ENCODE measurements at places on chromosomes 5 and 9.

DNA sequence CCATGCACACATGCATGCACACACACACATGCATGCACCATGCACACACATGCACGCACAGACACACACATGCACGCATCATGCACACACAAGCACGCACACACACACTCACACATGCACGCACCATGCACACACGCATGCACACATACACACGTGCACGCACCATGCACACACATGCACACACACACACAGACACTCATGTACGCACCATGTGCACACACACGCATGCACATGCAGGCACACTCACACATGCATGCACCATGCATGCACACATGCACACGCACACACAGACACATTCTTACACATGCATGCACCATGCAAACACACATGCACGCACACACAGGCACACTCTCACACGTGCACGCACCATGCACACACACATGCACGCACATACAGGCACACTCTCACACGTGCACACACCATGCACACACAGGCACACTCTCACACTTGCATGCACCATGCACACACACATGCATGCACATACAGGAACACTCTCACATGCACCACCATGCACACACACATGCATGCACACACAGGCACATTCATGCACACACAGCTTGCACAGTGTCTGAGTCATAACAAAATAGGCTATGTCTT is 117.5 kb downstream of the TENT4A start:
- no peak for DNase-seq

DNA sequence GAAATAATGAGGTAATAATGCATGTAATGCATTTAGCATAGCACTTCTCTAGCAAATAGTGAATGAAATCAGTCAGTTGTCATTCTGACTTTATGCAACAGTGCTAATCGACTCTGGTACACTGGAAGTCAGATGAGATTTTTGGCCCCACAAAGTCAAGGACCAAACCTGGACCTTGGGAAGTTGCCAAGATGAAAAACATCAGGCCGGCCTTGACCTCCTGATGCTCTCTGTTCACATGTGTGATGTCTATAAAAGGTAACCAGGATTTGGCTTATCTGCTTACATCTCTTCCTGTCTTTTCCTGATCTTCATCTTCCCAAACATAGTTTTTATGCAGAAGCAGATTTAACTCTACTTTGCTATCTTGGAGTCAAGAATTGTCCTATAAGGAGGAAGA is 39.5 kb downstream of the SLC22A5 start:
- no peak for DNase-seq

GRCh38 chr9:72772661-72773060 is 180.2 kb downstream of the ALDH1A1 start:
- DNase-seq, result no peak

DNA sequence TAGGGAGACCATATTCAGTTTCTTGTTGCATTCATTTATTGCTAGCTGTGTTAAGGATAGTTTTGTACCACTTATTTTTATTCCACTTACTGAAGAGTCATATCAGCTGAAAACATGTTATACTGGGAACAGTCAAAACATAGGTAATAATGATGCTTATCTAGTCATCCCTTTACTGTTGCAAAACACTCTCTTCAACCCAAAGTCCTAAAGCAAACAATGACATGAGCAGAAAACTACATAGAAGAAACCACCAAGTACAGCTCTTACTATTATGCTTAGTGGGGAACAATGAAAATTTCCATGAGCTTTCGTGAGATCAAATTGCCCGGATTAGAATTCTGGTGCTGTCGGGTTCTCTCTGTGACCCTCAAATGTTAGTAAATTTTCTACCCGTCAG is 681.4 kb downstream of the NR2F1-AS1 start:
- DNase-seq, result no peak

GRCh38 chr9:95317893-95318211 is 343 bp upstream of the FANCC start:
- no peak for DNase-seq

GRCh38 chr9:88085476-88085875 is 52.8 kb downstream of the SPATA31C2 start:
- DNase-seq, result no peak

DNA sequence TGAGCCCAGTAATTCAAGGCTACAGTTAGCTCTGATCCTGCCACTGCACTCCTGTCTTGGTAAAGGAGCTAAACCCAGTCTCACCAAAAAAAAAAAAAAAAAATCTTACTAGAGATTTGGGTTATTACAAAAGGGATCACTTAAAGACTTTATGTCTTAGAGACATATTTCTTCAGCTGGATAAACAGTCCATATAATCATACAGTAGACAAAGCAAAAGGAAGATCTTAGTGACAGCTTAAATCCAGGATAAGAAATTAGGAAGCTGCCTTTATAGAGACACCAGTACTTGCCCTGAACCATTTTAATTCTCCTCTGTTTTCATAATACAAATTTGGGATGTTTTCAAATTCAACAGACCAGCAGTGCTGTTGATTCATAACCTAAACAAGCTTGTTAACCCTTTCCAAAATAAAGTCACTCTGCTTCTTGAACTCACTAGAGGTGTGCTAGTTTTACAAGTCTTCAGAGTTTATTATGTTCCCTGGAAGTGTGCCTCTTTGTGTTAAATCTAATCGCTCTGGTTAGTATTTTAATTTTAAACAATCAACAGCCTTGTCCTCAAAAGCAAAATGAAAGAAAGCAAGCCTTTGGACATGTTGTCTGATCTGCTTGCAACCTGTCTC is 255.5 kb downstream of the ARRDC3 start:
- no peak for DNase-seq

DNA sequence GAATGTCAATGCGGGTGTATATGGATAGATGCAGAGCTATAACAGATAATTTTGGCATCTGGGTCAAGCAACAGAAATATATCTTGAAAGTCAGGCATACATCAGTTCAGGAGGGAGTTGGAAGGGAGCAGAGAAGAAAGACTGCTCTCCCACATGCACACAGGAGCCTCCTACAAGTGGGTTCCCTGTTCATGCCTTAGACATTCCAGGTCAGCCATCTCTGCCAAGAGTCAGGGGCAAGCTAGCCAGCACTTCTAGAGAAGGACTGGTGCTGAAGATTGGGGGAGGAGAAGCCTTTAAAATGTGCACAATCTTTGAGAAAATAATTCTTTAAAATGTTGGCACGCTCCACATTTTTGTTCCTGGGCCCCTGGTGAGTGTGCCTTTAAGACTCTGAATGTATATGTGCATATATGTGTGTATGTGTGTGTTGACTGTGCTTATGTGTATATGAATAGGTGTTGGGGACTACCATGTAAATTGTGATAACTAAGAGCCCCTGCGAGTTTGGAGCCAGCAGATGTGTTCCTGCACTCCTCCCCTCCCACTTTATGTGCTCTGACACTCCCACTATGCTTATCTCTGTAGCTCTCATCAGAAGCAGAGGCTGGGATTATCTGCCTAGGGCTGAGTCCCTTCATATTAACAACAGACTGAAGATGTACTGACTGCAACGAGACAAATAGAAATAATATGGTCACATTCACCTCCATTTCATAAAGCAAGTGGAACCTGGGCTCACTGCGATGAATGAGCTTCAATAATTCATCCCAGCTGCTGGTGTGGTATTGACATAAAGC is 21.5 kb upstream of the DELE1 start:
- DNase-seq, result no peak

- no peak for DNase-seq
Measured at GRCh38 chr9:113973963-113974413, 97.9 kb downstream of the ZNF618 start.

DNA sequence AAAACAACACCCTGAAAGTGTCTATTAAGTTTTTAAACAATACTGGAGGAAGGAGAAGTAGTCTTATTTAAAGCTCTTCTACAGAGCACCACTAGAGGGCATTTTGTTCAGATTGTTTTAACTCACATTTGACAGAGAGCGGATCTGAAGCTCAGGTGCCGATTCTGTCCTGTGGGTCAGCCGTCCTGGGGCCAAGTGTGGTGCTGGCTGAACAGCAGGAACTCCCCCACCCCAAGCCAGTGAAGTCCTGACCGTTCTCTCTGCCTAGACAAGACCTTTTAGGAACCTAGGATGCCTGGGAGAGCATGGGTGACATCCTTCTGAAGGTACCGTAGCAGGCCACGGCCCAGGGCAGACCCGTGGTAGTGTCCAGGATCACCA is 3.9 kb downstream of the EXOC3 start:
- DNase-seq, result no peak

DNA sequence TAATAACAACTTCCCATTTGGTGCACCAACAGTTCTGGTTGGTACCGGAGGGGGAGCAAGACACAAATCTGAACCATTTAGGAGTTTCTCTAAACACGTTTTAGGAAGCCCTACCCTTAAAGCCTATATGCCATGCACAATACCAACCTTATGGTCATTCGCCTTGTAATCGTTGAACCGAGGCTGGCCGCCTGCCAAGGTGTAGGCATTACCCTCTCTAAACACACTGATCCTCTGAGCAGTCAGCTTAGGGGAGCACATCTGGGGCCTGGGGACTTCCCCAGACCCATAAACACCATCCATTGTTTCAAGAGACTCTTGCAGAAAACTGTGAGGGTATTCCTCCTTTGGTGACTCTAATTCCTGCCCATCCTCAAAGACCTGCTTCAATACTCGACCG is 328 bp downstream of the GRXCR2 start:
- no peak for DNase-seq

DNA sequence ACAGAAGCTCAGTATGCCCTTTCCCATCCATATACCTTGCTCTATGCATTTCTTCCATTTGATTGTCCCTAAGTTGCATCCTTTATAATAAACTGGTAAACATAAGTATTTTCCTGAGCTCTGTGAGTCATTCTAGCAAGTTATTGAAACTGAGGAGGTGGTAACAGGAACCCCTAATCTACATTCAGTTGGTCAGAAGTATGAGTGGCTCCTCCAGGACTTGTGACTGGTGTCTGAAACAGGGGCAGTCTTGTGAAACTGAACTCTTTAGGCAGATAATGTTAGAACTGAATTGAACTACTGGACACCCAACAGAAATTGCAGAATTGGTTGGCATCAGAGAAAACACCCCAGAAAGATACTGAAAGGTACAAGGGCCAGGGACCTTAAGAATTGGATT is 133.1 kb upstream of the POU5F2 start:
- DNase-seq, result no peak

GRCh38 chr9:133275105-133276000 is at the start of gene ABO:
ABO (minus strand) TSS chr9:133275201.
- DNase-seq, result no peak

- no peak for DNase-seq
Measured at GRCh38 chr5:102778478-102778877, 23.4 kb downstream of the PAM start.

DNA sequence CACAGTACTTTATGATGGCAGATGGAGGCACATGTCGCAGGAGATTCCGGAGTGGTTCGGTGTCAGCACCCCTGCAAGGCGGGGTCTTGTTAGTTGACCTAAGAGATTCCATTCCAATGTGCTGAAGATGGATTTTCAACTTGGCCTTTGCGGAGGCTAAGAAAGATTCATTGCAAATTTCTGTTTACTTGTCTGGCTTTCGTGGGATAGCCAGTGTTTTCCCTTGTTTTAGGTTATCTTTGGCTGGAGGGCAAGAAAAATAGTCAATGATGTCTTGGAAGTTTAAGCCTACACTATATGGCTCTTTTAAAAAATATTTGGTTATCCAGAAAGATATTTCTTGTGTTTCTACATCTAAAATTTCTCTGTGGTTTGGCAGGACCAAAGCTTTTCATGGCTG is 123.6 kb upstream of the PTCH1 start:
- DNase-seq, result no peak

- DNase-seq, result no peak
Measured at GRCh38 chr5:80348171-80348570, 28.4 kb downstream of the SPZ1 start.

DNA sequence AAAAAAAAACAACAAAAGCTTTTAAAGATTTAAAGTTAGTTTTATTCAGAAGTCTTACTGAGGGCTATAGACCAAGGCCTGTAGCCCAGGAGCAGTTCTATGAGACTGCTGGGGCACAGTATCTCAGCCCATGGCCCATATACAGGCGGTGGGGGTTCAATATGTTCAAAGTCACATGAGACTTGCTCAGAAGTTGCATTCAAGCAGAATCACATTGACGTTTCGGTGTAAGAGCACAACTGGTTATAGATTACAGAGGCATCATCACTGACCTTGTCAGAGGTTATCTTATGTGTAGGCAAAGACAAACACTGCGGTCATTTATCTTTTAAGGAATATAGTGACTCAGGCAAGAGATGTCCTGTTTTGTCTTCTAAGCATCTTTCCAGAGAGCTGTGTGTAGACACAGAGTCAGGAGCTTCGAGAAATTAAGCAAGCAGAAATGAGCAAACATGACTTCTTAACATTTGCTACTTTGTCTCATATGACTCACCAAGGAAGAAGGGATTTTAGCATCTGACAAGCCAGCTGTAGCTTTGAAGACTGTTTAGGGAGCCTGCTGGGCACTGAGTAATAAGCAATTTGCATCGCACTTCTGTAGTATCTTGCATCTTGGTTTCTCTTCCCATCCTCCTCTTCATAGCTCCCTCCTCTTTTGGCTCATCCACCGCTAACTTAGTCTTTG is 12.9 kb upstream of the F2RL1 start:
- DNase-seq, result no peak

- DNase-seq, result no peak
Measured at GRCh38 chr9:37399336-37399735, 23.2 kb upstream of the GRHPR start.

GRCh38 chr9:129199044-129199435 is 21.0 kb upstream of the IER5L start:
- DNase-seq, result no peak

DNA sequence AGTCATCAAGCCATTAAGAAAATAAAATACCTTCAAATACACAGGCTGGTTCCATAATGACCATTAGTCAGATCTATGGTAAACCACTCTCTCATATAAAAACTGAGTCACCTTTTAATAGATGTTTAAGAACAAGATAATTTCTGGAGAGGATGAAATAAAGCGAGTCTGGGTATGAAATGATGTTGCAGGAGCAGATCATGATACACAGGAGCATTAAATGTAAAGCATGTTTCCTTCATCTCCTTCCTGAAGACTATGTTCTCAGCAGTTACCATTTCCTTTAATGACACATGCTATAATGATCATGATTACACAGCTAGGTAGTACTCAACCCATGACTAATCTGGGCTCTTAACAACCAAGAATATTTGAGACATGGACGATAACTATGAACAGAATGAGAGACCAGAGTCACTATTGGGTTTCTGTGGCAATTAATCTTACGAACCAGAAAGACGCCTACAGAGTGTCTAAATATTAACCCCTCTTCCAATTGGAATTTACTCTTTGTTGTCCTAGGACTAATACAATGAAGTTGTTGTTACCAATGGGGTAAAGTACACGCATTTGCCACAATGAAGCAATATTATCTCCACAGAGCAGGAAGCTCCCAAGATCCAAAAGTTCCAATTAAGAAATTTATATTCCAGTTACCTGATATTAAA is 105.6 kb downstream of the NR6A1 start:
- no peak for DNase-seq

- no peak for DNase-seq
Measured at GRCh38 chr9:5670079-5670478, 41.2 kb downstream of the RIC1 start.

DNA sequence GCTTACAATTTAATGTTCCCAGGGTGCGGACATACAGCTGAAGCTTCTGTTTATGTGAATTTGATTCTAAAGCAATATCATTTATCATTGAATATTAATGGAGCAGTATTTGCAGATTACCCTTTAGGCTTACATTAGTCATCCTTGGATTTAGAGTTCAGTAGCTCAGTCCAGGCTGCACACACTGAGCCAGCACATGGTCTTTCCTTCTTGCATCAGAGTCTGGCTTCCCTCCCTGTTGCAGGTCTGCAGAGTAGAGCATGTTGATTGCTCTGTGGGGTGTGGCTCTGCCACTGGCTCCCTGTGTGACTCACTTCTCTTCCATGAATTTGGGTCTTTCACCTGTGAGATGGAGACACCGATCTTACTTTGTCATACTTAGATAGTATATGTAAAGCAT is 36.8 kb downstream of the NSG2 start:
- no peak for DNase-seq
